ENCODE measurements at places on chromosomes 11 and 22.

DNA sequence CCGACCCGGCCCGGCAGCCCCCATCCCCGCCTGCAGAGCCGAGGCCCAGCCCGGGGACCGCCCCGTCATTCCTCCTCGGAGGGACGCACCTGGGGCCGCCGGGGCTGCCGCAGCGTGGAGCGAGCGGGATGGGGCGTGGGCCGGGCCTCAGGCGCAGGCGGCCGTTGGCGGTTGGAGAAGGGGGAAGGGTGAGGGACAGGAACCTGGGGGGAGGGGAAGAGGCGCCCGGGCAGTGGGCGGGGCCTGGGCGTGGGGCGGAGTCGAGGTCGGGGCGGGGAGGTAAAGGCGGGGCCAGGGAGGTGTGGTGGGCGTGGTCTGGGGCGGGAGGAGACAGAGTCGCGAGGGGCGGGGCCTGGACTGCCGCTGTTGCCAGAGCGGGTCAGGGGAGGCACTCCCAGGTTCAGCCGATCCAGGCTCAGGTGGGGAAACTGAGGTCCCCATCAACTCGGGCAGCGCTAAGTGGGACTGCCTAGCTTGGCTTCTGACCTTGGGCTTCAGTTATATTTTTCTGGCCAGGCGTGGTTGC is at the start of gene TESMIN:
Gene TESMIN, minus strand, starts transcription at position 190 of the 526 bp plus-strand sequence. CDS start 860 bp downstream, outside the sequence.
- peak; percentile 94 for DNase-seq

GRCh38 chr11:66543263-66544107 is 2.4 kb downstream of the ZDHHC24 start:
- DNase-seq, result peak; percentile 45

DNA sequence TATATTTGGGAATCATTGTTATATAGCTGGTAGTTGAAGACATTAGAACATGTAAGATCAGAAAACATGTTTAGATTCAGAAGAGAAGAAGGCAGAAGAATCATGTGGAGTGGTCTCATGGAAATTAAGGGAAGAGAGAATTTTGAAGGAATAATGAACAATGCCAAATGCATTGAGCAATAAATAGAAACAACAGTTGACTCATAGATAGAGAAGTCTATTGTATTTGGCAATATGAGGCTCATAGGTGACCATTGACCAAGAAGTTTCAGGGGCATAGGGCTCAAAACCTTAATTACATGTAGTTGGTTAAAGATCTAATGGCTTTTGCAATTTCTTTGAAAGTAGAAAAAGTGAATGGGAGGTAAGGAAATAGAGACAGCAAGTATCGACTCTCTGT is 123.9 kb downstream of the PAX6 start:
- no peak for DNase-seq

DNA sequence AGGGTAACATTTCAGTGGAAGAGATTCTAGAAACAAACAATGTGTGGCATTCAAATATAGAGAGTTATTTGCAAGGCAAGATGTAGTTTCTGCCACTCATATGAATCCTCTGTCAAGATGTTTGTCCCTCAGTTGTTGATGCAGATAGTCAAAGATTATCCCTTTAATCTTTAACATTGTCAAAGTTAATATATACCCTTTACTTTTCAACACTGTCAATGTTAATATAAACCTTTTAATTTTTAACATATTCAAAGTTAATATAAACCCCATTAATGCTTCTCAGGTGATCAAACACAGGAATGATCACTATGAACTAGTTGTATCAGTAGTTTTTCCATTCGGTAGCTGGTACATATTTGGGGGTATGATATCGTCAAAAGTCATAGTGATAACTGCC is 51.9 kb upstream of the PICALM start:
- DNase-seq, result no peak

DNA sequence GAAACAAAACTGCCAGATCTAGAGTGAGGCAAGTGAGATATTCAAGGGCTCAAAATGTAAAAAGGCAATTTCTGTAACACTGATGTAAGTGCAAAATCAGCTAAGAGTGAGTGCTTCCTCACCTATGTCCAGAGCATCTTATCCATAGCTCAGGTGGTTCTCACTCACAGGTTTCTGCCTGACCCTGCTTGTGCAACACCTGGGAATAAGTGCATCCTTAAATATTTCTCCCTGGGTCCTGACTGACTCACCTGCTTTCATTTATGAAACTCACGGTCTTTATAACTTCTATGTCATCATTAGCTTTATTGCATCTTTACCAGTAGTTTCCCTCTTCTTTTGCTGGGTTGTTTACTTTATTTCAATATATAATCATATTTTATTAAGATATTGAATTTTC is 260.6 kb downstream of the CNTN5 start:
- no peak for DNase-seq

GRCh38 chr11:77109236-77110019 is 6.8 kb downstream of the OMP start:
- no peak for DNase-seq

DNA sequence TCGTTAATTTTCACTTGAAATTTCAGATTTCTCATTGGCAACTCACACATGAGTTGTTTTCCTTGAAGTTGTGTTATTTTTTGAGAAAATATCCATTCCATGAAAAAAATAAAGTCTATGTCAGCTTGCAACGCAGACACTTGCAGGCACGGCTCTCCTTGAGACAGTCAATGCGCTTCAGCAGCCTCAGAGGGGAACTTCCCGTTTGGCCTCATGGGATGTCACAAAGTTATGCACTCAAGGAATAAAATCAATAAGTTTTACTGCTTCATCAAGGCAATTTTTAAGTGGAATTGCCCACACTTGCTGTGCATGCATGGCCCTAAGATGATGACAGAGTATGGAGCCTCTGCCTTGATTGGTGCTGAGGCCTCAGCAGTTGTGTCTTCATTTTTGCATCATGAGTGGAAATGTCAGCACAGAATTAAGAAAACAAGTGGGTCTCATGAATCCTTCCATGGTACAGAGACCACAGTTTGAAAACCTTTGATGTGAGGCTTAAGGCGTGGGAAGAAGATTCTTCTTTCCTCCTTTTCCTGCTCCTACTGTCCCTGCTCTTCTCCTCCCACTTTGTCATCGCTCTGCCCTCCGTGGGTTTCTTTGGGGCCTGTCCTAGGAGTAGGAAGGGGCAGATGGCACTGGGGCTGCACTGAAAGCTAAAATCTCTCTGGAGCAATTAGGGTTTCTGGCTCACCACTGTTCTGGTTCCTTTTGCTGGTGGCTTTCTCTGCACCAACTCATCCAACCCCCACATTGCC is 509.0 kb upstream of the B3GAT1 start:
- no peak for DNase-seq

- no peak for DNase-seq
Observed at GRCh38 chr11:114197799-114198500, 98.2 kb upstream of the NNMT start.

DNA sequence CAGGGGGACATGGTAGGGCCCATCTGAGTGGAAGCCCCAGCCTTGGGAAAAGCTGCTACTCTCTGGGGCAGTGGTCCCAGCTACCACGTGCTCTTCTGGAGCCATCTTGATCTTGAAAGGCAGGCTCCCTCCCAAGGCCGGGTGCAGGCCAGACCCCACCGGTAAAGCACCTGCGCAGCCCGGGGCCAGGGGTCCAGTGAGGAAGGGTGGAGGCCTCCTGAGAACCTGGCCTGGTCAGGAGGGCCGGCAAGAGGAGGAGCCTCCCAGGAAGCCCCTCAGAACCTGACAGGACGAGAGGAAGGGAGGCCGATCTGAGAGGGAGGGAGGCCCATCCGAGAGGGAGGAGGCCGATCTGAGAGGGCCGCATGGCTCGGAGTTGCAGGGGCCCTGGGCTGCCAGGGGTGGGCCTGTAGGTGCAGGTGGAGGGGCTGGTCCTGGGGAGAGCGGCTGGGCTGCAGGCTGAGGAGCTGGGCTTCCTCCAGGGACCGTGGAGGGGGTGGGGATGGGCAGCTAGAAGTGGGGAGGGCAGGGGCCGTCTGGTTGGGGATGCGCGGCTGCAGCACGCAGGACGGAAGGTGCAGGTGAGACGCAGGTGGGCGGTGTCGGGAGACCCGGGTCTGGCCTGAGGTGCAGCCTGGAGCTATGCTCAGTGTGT is 529 bp downstream of the GRAMD4 start:
- DNase-seq, result no peak

GRCh38 chr11:126310200-126310991 is 6.5 kb downstream of the DCPS start:
- peak; percentile 57 for DNase-seq

DNA sequence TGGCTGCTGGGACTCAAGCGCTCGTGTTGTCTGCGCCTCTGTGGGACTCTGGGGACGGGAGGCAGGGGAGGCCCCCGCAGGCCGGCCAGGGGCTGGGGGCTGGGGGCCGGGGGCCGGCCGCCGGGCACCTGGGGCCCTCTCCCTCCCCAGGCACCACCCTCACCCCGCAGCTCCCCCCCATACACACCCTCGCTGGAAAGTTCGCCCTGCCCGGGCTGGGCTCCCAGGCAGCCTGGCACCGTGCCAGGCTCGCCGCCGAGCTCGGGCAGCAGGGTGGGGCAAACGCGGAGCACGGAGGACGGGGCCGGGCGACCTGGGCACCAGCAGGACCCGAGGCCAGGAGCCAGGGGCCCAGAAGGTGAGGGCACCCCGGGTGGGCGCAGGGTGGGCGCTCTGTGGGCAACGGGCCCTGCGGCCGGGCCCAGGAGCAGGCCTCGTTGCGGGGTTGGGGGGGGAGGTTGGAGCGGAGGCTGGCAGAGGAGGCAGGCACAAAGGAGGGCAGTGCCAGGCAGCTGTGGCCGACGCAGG is 76.7 kb upstream of the WNT7B start:
- peak; percentile 56 for DNase-seq

DNA sequence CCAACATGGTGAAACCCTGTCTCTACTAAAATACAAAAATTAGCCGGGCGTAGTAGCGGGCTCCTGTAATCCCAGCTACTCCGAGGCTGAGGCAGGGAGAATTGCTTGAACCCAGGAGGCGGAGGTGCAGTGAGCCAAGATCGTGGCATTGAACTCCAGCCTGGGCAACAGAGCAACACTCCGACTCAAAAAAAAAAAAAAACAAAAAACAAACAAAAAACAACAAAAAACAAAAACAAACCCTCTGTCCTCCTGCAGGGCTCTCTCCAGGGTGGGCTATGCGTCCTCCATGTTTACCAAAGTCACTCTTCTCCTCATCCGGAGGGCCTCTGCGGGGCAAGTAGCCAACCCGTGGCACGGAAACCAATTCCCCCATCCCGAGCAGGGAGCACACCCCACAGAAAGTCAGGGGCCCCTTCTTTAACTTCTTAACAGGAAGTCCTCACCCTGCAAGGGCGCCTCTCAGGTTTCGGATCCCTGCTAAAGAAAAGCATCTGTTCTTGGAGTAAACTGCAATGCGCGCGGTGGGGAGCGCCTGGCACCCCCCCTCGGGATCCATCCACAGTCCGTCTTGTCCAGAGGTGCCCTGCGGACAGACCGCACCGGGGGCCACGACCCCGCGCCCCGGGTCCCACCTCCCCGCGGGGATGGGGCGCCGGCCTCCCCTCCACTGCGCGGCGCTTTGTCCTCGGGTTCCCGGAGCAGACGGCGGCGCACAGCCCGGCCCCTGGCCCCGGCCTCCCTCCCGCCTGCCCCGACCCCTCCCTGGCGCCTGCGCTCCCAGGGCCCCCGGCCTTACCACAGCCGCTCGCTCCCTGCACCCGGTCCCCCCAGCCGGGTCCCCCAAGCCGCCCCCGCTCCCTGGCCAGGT is 712 bp downstream of the CERK start:
- peak; percentile 49 for DNase-seq

- DNase-seq, result no peak
Observed at GRCh38 chr22:49942565-49943404, 17.8 kb upstream of the PIM3 start.

DNA sequence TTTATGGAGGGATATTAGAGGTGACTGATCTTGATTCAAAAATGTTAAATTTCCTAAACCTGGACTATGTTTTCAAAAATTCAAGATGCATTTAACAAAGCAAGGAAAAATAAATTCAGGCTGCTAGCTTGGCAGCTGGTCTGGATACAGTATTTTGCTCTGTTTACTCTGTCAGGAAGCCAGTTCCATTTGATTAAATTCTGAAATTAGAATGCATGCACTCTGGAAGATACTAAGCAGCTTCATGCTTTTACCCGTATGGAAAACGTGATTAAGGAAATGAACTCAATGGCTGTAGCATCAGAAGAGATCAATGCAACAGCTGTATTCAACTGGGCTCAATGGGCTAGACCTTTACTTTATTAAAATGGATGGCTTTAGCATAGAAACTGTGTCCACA is 14.2 kb downstream of the C11orf71 start:
- no peak for DNase-seq

DNA sequence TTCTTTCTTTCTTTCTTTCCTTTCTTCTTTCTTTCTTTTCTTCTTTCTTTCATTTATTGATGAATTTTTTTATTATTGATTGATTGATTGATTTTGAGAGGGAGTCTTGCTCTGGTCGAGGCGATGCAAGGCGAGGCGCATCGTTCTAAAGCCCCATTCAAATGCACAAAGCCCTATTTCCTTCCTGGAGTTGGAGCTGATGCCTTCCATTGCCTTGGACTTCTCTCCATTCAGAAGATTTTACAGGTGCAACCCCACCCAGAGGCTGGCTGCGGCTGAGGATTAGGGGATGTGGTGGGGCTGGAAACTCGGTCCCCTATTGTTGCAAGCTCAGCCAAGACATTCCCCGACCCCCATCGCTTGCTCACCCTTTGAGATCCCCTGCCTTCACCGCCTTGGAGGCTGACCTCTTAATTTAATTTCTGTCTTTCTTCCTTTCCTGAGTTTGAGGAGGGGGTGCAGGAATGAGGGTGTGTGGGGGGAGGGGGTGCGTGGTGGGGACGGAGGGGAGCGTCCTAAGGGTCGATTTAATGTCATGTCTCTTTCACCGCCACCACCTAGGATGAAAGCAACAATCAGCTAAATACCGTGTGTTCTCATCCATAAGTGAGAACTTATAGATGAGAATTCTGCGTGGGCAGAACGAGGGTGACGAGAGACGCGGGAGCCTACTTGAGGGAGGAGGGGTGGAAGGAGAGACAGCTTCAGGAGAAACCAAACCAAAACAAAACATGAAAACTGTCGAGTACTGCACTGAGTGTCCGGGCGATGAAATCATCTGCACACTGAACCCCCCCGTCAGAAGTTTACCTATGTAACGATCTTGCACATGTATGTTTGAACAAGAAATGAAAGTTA is 3913.9 kb upstream of the OR11H1 start:
- DNase-seq, result no peak

DNA sequence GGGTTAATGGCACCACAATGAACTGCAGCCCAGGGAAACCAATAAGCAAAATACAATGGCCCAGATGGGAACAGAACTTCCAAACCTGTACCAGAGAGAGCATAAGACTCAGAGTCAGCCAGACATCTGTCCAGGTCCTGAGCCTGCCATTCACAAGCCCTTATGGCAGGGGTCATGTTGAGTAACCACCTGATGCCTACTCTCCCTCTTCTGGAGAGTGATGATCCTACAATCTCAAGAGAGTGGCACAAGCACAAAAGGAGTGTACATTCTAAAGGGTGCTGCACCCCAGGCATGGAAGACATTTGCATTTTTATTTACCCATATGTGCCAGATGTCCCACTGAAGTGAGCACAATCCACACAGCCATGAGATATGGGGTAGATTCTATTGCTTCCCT is 10.6 kb downstream of the TENM4 start:
- no peak for DNase-seq

GRCh38 chr11:60504219-60504905 is 10.8 kb upstream of the MS4A13 start:
- no peak for DNase-seq

Measured in stimulated activated CD4-positive, alpha-beta T cell treated with anti-CD3 and anti-CD28 coated beads, Interleukin-4, amount 100 ng/mL, for 1 hour (primary cell).